Right atrium auricular region (tissue), 2 donors: ENCODE measurements at places on chromosomes 5 and 9. TPM values are rescaled to one million over a fixed set of nuclear protein-coding genes. Genes with fewer than 3 reads are reported as not detected.

MYOZ3 gene
- total RNA-seq: 3.5 TPM

RASGRF2 gene
- total RNA-seq: 6.3 TPM

MRPL22 gene
- total RNA-seq: 25.4 TPM

MOB3B gene
- total RNA-seq: 0.85 TPM

SPATA31C1 gene
- total RNA-seq: not detected

- no peak for DNase-seq
These were observed 57.4 kb upstream of the ADRA1B start for GRCh38 chr5:159858871-159859270.

GRCh38 chr5:163439092-163439425, 1.7 kb downstream of the CCNG1 start:
- no peak for DNase-seq

DNA sequence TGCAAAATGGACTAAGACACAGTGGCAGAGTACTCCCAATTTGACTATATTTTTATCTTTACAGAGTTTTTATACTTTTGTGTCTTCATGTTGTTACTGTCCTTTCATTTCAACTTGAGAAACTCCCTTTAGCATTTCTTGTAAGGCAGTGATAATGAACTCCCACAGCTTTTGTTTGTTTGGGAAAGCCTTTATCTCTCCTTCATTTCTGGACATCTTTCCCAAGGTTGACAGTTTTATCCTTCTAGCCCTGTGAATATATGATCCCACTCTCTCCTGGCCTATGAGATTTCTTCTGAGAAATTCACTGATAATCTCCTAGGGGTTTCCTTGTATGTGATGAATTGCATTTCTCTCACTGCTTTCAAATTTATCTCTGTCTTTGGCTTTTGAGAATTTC, 9.2 kb upstream of the SARDH start:
- DNase-seq: no peak

GRCh38 chr9:72137697-72138365, 11.4 kb upstream of the GDA start:
- DNase-seq: no peak

DNA sequence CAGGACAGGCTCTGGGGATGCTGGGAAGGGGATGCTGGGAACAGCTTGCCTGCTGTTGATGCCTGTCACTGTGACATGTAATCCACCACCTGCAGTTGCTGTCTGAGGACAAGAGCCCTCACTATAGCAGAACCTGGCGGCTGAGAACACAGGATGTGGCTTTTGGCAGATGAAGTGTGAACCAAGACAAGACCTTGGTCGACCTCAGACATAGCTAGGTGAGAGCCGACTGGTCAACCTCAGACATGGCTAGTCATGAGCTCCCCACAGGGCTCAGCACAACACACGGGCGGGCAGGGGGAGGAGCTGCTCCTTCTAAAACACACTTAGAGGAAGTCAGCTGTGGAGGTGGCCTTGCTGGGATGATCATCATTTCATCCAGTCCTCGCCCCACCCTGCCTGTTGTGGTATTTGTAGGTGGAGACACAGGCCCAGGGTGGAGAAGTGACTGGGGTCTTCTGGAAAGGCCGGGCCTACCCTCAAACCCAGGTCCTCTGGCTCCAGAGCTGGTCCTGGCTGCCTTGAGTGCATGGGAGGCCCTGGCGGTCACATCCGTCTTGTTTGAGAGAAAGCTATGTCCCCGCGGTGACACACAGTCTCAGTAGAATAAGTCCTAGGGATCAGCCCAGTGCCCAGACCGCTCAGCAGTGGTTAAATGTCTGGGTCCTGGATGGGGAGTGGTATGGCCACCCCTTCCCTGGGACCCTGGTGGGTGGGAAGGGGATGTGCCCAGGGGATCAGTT, 6.1 kb downstream of the SUSD3 start:
- DNase-seq: no peak

DNA sequence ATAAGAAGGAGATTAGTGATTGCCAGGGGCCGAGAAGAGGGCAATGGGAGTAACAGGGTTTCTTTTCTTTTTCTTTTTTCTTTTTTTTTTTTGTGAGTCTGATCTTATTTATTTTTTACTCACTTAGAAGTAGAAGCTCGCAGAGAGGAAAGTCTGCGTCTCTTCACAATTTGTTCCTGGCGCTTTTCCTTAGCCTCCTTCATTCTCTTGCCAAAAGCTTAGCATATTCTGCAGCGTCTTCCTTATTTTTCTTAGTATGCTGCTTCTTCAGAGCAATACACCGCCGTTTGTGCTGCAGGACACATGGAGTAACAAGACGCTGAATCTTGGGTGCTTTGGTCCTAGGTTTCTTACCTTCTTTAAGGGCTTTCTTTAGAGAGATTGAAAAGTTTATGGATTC, 30.3 kb upstream of the DENND4C start:
- no peak for DNase-seq

- no peak for DNase-seq
These were observed 14.6 kb upstream of the PRR16 start for GRCh38 chr5:120449501-120449900.

GRCh38 chr5:143878430-143878829, 66.5 kb downstream of the HMHB1 start:
- DNase-seq: no peak

GRCh38 chr9:4297786-4298254, 2.0 kb downstream of the GLIS3 start:
- peak; percentile 73 for DNase-seq

- no peak for DNase-seq
These were observed 449.3 kb downstream of the PRR16 start for GRCh38 chr5:120913396-120913795.

DNA sequence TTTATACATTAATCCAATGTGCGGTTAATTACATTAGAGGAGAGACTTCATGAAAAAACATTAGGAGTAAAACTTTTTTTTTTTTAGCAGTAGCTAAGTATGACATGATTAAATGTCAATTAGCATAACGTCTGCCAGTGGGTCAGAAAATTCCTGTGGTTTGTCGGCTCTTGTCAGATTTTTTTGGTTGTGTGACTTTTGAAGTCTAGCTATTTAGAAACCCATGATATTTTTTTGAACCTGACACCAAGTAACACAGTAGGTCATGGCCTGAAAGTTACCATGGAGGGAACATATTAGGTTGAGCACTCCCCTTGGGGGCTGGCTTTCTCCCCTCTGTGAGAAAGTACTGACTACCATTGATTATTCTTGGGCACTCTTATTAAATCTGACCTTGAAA, 84.8 kb upstream of the ALDH1A1 start:
- no peak for DNase-seq

DNA sequence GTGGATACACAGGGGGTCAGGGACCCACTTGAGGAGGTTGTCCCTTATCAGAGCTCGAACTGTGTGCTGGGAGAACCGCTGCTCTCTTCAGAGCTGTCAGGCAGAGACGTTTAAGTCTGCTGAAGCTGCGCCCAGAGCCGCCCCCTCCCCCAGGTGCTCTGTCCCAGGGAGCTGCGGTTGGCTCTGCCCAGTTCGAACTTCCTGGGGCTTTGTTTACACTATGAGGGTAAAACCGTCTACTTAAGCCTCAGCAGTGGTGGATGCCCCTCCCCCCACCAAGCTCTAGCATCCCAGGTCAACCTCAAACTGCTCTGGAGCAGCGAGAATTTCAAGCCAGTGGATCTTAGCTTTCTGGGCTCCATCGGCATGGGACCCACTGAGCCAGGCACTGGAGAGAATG, 15.9 kb downstream of the SRD5A1 start:
- no peak for DNase-seq

GRCh38 chr5:137442660-137443059, 56.5 kb downstream of the SPOCK1 start:
- DNase-seq: no peak
